NAMALWA (cell line): ENCODE measurements at places on chromosomes 6 and 20.
A peak's percentile ranks its signal among the peaks of the same experiment; 100 is the strongest.

- DNase-seq, result no peak
Observed at GRCh38 chr6:79525272-79526100, 11.7 kb downstream of the LCA5 start.

DNA sequence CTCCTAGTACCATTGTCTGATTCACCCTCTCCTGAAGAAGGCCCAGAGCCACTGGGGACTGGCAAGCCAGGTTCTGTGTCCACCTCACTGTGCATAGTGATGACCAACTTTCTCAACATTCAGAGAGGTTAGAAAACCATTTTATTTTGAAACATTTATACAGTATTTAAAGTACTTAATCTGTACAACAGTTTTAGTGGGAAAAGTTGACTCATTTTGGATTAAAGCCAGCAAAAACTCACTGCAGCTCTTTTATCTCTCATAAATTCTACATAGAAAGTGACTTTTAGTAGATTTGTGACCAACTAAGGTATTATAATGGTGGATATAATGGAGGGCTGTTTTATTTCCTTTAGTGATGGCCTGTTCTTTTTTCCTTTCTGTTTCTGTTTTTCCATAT, 9.7 kb downstream of the TULP4 start:
- DNase-seq, result no peak

DNA sequence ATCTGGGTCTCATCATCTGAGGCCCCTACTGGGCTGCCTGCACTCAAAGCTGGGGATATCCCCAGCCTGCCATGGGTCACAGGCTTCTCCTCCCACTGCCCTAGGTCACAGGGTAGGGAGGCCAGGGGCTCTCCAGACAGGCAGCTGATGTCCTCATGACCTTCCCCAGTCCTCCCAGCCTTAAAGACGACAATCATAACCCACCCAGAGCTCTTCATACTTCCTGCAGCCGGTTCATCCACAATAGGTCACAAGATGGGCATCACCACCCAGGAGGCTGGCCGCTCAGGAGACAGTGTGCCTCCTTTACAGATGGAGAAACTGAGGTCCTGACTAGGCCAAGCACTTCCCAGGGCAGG, 15.2 kb downstream of the TFEB start:
- DNase-seq, result no peak

- peak; percentile 6 for DNase-seq
Observed at GRCh38 chr6:133707456-133707855, 181.5 kb upstream of the TCF21 start.

- DNase-seq, result no peak
Observed at GRCh38 chr6:107323133-107323785, 136.1 kb downstream of the PDSS2 start.

DNA sequence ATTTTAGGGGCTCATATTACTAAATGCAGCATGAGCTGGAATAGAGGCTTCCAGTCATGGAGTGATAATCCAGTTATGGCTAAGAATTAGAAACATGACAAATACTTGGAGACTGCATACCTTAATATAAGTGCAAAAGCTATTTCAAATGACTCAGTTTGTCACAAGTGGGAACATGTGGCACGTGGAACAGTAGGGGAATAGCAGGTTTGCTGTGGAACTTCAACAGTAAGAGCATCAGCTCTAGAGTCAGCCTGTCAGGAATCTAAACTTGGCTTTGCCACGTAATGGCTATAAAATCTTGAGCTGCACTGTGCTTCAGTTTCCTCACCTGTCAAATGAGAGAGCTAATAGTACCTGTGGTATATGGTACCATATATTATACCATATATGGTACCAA, 62.1 kb downstream of the HTR1B start:
- DNase-seq, result no peak

- no peak for DNase-seq
Observed at GRCh38 chr6:92577077-92577719, 842.2 kb downstream of the EPHA7 start.

DNA sequence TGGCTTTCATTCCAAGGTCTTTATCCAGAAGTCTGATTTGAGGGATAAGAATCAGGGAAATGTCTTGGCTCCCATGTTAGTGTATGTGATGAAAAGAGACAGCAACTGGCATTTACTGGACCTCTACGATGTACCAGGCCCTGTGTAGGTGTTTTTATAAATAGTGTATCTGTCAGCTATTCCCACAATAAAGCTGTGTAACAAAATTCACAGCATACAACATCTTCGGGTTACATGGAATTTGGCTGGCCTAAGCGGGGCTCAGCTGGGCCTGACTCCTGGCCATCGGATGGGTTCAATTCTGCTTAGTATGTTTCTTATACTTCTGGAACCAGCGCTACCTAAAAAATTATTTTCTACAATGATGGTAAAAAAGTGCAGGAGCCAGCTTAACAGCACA, 128.2 kb downstream of the SNX5 start:
- no peak for DNase-seq
